Jurkat, Clone E6-1 (cell line): ENCODE measurements at places on chromosomes 11 and 22.
A peak's percentile ranks its signal among the peaks of the same experiment; 100 is the strongest.

DNA sequence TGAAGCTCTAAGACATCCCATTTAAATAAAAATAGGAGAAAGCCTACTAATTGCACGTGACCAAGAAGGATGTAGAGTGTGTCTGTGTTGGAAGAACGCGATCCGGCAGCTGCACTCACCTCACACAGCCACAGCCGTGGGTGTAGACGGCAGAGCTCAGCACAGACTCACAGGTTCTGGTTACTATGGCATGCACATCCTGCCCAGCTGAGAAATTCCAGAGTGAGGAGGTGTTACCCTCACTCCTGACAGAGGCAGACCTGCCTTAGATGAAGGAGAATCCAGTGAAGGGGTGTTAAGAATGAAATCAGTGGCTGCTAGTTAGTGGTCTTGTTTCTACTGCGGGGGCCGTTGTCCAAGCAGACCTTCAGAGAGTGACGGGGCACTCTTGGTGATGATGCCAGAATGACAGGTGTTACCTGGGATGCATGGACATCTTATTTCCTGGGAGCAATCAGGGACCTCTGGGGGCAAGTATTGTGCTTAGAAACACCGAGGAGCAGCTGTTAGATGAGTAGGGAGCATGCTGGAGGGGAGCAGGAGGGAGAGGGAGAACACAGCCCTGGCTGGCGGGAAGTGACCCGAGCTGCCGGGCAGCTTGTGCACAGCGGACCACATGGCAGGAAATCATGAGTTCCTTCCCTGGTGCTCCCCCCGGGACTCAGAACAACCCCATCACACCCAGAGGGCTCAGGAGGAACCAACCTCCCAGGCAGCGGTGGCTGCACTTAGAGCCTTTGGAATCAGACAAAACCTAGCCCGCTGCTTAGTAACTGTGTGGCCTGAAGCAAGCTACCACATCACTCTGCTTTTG is 12.3 kb downstream of the KCNJ5 start:
- no peak for DNase-seq

- no peak for DNase-seq
Measured at GRCh38 chr11:37040921-37041320, 442.9 kb upstream of the RAG2 start.

- no peak for DNase-seq
Measured at GRCh38 chr22:20136603-20136873, 4.9 kb downstream of the ZDHHC8 start.

DNA sequence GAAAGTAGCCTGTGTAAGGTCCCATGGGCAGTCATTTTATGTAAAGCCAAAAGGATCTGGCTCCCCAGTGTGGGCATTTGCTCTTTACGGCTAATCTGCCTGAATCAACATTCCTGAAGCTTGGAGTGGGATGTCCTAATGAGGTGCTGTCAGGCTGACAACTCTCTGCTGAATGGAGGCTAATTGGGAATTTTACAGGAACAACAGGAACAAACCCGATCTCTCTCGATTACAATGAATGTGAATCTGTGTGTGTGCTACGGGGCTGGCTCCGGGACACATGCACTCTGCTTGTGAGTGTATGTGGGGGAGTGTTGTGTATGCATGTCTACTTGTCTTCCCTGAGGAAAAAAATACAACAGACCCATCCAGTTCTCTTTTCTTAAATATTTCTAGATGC is 415.2 kb downstream of the TENM4 start:
- no peak for DNase-seq

GRCh38 chr11:75667831-75668450 is 897 bp downstream of the MAP6 start:
- no peak for DNase-seq

DNA sequence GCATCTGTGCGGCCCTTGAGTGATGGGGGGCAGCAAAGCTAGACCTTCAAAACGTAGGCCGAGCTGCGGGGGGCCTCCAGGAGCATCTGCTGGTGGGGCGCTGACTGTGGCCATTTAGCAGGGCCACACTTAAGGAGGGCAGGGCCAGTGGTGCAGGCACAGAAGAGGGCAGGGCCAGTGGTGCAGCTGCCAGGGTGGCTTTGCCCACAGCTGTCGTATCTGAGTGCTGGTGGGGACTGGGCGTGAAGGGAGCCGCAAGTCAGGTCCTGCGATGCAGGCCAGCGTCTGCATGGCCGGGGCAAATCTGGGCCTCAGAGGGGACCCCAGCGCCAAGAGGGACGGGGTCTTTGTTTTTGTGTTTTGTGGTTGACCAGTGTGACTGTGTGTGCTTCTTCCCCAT is 27.7 kb downstream of the RNH1 start:
- no peak for DNase-seq

DNA sequence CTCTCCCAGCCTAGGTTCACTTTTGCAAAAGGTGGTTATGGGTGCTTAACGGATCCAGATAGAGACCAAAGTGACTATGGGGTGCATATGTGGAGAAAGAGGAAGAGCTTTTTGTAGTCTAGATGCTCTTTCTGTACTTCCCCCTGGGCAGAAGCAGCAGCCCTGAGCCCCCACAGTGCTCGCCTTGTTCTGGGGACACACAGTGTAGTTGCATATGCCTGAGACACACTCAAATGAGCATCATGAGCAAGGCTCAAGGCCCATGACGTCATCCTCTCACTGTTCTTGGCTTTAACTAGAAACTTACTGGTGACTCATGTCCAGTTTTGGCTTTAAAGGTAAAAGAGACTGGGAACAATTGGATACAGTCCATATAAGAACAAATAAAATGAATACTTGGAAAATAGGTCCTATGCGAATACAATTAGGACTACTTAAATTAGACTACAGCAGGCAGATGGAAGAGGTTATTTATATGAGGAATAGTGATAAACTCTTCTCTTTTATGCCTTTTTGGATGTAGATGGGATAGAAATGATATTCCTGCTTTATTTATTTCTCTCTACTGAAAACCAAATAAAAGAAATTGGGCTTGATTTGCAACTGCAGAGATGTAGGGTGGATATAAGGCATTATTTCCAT is 20.1 kb upstream of the PEX26 start:
- no peak for DNase-seq

GRCh38 chr11:121814962-121815361 is 301.1 kb downstream of the BLID start:
- DNase-seq, result no peak

- no peak for DNase-seq
Measured at GRCh38 chr11:12063251-12063650, 47.1 kb upstream of the MICAL2 start.

DNA sequence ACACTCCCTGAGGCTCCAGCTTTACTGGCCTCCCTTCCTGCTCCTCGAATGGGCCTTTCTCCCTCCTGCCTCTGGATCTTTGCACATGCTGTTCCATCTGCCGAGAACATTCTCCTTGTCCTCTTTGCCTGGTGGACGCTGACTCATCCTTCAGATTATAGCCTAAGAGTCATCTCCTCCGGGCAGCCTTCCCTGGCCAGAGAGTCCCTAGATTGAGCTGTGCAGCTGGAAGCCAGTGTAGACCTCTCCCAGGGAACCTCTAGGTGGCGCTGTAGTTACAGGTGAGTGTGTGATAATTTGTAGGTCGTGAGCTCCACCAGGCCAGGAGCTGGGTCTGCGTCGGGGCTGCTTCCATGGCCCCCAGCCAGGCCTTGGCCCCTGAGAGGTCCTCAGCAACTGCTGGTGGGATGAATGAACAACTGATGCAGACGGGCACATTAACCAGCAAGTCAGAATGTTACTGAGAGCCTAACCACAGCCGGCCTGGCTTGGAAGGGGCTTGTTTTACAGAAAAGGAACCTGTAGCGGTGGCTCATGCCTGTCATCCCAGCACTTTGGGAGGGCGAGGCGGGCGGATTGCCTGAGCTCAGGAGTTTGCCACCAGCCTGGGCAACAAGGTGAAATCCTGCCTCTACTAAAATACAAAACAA is 8.7 kb downstream of the PNPLA5 start:
- DNase-seq, result peak; percentile 56

DNA sequence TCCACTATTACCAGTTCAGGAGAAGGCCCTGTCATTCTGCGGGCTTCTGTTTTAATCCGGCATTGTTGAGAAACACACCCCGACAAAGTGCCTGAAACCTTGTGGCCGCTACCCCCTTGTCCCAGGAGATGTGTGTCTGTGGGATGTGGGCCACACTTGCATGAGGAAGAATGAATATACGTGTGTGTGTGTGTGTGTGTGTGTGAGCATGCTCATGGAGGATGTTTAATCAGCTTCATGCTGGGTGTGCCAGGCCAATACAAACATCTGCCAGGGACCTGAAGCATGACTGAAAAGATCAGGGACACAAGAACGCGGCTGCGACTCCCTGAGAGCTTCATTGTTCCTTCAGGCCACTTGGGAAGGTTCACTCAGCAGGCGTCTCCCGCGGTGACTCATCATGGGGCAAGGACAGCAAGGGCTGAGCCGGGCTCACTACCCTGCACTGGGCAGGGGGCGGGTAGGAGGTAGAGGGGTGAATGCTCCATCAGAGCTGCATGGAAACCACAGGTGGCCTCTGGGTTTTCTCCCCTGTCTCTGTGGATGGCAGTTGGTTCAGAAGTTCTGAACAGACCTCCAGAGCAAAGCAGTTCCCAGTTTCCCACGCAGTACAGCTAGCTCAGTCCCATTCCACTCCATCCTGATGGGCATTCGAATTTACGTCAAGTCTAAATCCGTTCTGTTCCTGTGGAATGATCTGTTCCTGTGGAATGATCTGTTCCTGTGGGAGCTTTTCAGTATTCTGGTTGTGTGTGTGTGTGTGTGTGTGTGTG is 7.0 kb upstream of the MALAT1 start:
- no peak for DNase-seq

- DNase-seq, result no peak
Measured at GRCh38 chr11:45028911-45029682, 78.4 kb upstream of the TP53I11 start.

DNA sequence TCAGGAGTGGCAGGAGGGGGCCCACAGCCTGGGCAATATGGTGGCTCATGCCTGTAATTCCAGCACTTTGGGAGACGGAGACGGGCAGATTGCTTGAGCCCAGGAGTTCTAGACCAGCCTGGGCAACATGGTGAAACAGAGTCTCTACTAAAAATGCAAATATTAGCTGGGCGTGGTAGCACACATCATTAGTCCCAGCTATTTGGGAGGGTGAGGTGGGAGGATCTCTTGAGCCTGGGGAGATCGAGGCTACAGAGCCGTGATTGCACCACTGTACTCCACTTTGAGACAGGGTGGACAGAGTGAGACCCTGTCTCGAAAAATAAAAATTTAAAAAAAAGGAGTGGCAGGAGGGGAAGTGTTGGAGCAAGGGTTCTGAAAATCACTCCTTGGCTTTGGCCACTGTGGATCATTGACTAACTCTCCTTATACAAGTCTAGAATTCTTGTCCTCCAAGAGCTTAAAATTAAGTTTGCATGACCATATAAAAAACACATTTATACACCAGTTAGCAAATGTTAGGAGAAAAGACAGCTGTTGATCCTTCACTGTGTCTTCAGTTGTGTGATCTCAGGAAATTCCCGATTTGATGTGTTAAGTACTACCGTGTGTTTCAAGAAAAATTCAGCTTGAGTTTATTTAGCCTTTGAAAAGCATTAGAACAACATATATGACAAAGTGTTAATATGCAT is 2.3 kb upstream of the WEE1 start:
- DNase-seq, result no peak

- DNase-seq, result peak; percentile 42
Measured at GRCh38 chr11:133995066-133995465, 38.3 kb upstream of the IGSF9B start.

GRCh38 chr11:129440028-129440713 is 64.5 kb downstream of the BARX2 start:
- DNase-seq, result no peak

DNA sequence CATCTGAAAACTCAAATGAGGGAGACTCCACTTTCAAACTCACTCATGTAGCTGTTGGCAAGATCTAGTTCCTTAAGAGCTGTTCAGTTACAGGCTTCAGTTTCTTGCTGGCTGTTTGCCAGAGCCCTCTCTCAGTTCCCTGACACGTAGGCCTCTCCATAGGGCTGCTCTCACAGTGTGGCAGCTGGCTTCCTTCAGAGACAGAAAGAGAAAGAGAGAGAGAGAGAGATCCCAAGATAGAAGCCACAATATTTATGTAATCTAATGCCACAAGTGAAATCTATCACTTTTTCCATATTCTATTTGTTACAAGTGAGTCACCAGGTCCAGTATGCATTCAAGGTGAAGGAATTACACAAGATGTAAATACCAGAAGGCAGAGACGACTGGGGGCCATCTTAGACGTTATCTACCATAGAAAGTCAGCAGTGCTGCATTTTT is 168.8 kb downstream of the RCN1 start:
- DNase-seq, result peak; percentile 74

GRCh38 chr11:2825889-2826678 is 59.5 kb downstream of the CDKN1C start:
- DNase-seq, result no peak

DNA sequence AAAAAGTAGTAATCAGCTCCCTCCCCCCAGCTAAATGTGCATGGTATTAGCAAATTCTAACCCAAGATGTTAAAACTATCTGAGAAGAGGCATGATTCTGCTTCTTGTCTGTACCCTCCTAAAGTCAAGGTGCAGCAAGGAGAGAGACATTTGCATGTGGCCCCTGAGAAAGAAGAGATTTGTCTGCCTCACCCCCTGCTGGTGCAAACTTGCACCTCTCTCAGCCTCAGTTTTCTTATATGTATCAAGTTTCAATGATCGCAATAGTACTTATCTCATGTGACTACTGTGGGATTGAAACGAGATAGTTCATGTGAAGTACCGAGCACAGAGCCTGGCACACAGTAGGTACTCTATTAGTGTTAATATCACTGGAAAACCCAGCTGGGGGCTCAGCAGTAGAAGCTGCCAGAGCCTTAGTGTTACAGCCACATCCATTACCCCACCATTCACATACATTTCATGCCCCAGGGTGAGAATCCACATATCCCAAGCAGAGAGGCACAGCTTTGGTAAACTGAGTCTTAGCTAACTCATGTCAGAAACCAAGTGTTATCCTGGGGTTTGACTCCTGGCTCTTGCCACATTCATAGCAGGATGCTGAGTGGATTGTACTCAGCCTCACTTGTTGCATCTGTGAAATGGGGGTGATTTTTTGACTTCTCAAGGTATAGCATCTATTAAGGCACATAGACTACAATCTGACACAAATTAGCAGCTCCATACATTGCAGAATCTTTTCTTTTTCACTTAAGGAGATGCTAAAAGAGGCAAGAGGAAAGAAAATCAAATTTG is 24.9 kb downstream of the CD44 start:
- peak; percentile 82 for DNase-seq

DNA sequence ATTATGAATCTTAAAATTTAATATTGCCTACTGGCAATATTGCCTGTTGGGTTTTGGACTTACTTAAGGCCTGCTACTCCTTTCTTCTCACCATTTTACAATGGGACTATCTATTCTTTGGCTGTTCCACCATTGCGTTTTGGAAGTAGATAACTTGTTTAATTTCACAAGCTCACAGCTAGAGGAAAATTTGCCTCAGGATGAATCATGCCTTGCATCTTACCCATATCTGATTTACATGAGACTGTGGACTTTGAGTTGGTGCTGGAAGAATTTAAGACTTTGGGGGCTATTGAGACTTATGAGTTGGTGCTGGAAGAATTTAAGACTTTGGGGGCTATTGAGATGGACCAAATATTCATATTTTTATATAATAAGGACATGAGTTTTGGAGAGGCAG is 662.6 kb downstream of the METTL15 start:
- no peak for DNase-seq

GRCh38 chr11:47911149-47911548 is 63.0 kb upstream of the NUP160 start:
- no peak for DNase-seq

GRCh38 chr11:3916962-3917361 is 61.5 kb downstream of the STIM1 start:
- no peak for DNase-seq

GRCh38 chr11:129644326-129644725 is 171.3 kb upstream of the TMEM45B start:
- DNase-seq, result no peak
